GM23338 (cell line): ENCODE measurements at places on chromosomes 12 and 14. TPM values are rescaled to one million over a fixed set of nuclear protein-coding genes. Genes with fewer than 3 reads are reported as not detected.

DNA sequence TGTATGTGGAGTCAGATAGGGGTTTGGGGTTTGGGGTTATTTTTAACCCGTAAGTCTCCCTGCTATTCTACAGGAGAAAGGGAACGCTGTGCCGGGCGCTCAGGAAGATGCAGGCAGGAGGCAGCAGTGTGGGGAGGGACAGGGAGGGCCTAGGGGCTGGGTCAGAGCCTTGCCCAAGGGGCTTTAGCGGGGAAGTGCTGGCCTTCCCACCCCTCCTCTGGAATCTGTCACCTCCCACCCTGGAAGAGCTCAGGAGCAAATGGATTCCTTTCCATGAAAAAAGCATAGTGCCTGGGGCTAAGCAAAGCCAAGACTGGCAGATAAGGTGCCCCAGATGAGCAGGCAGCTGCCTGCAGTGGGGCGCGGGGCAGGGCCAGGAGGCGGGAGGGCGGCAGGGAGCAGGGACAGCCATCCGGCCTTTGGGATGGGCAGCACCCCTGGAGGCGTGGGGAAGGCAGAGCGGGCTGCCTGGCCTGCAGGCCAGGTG lies 7.3 kb upstream of the INF2 start:
- peak overlapping the region; percentile 48 for H3K4me3 ChIP-seq
- no peaks in the 10 kb centered on the region for H3K36me3 ChIP-seq
- no peaks in the 10 kb centered on the region for H3K27me3 ChIP-seq
- H3K4me1 ChIP-seq, result peaks cover 47% of the 10 kb centered on the region
- peak; percentile 89 for DNase-seq

- no peaks in the 10 kb centered on the region for H3K36me3 ChIP-seq
- H3K4me3 ChIP-seq, result peak overlapping the region; percentile 92
- DNase-seq, result peak; percentile 80
- H3K27me3 ChIP-seq, result no peaks in the 10 kb centered on the region
- peaks cover 7% of the 10 kb centered on the region; the same call in 1 of the 2 replicates for H3K4me1 ChIP-seq
- peak overlapping the region; percentile 63; the same call in 1 of the 2 replicates for H3K27ac ChIP-seq
Observed at GRCh38 chr12:570921-571794, 92.1 kb downstream of the NINJ2 start.

GRCh38 chr12:40945772-40946171 lies 242.3 kb upstream of the PDZRN4 start:
- no peaks in the 10 kb centered on the region for H3K27me3 ChIP-seq
- no peak for DNase-seq

DNA sequence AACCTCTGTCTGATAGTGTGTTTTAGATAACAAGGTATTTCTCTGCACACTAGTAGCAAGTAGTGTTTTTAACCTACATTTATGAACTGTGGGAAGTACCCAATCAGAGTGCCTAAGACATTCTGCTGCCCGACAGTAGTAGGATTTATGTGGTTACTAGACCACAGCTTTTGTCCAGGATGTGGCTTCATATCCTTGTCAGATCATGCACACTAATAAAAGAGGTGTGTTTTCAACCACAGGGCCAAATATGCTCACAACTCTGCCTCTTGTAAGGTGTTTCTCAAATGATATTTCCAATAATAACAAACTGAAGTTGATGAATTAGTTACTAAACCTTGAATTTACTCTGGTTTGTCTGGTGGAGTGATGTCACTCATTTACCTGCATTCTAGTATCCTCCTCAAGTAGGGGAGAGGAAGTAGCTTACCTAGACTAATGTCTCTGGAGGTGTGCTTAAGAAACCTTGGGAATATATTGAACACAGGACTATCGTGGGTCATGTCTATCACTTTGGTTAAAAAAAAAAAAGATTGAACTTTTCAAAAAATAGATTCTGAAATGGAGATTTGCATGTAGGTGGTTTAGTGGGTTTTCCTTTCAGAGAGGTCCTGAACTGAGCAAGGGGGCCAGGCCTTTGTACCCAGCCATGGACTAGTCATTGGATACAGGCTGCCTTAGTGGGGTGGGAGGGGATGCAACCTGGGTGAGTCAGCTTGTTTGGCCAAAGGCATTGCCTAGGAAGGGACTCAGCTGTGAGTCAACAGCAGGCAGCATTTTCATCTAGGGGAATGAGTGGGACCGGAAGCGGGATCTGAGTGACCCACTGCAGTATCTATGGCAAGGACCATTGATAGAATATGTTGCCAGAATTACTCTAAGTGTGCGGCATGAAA lies 14.1 kb downstream of the FBXW8 start:
- H3K4me1 ChIP-seq, result no peaks in the 10 kb centered on the region
- H3K27ac ChIP-seq, result no peak overlapping the region
- no peaks in the 10 kb centered on the region for H3K27me3 ChIP-seq
- H3K4me3 ChIP-seq, result no peak overlapping the region
- no peak for DNase-seq

CCDC177 gene
- total RNA-seq, result 0.66 and 1.7 TPM in 2 replicates

OR4E2 gene
- total RNA-seq, result not detected in 2 replicates

PIWIL1 gene
- not detected in 2 replicates for total RNA-seq
